ENCODE measurements at places on chromosomes 16 and 17. TPM values are rescaled to one million over a fixed set of nuclear protein-coding genes. Genes with fewer than 3 reads are reported as not detected.
A peak's percentile ranks its signal among the peaks of the same experiment; 100 is the strongest.

GRCh38 chr16:29315916-29316517 is 90.5 kb downstream of the NPIPB11 start:
- no peaks in the 10 kb centered on the region for H3K36me3 ChIP-seq
- no peak overlapping the region for H3K27ac ChIP-seq
- no peaks in the 10 kb centered on the region for H3K27me3 ChIP-seq
- peaks cover 31% of the 10 kb centered on the region for H3K4me1 ChIP-seq
- no peak overlapping the region for H3K4me3 ChIP-seq
- peak; percentile 58 for DNase-seq

- no peaks in the 10 kb centered on the region for H3K27me3 ChIP-seq
- no peaks in the 10 kb centered on the region for H3K36me3 ChIP-seq
- DNase-seq = no peak
- H3K4me1 ChIP-seq = no peaks in the 10 kb centered on the region
Observed at GRCh38 chr16:2946649-2947048, 17.4 kb upstream of the KREMEN2 start.

The CD7 gene
- total RNA-seq = not detected

The KIF18B gene
- 15.1 TPM for total RNA-seq

- no peaks in the 10 kb centered on the region for H3K27me3 ChIP-seq
- H3K27ac ChIP-seq = no peak overlapping the region
- H3K4me1 ChIP-seq = peaks cover 21% of the 10 kb centered on the region
- peaks cover 10% of the 10 kb centered on the region for H3K36me3 ChIP-seq
- DNase-seq = no peak
Observed at GRCh38 chr17:68511254-68511670, 968 bp upstream of the PRKAR1A start.

The TP53TG3D gene
- total RNA-seq = not detected

The MTHFSD gene
- total RNA-seq = 17.4 TPM

DNA sequence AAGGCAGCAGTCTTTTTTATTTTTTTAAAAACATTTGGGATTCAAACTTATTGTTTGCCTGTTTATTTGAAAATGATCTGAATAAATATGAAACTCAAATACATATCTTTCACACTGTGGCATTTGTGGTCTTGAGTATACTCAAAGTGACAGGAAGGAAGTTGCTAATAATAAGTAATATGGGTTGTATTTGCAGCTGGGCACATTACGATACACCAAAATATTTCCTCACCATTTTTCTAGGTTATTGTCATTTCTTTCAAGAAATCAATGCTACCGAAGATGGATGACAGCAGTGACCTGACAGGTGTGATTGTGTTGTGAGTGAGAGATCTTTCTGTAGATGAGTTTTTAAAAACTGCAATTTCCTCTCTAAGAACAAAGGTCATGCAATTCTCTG is 665.7 kb downstream of the CDH8 start:
- no peaks in the 10 kb centered on the region for H3K27me3 ChIP-seq
- DNase-seq = no peak
- H3K4me3 ChIP-seq = no peak overlapping the region
- H3K27ac ChIP-seq = no peak overlapping the region
- no peaks in the 10 kb centered on the region for H3K36me3 ChIP-seq
- H3K4me1 ChIP-seq = no peaks in the 10 kb centered on the region

The RNF167 gene
- total RNA-seq = 43.9 TPM

The KRTAP4-5 gene
- total RNA-seq = not detected

DNA sequence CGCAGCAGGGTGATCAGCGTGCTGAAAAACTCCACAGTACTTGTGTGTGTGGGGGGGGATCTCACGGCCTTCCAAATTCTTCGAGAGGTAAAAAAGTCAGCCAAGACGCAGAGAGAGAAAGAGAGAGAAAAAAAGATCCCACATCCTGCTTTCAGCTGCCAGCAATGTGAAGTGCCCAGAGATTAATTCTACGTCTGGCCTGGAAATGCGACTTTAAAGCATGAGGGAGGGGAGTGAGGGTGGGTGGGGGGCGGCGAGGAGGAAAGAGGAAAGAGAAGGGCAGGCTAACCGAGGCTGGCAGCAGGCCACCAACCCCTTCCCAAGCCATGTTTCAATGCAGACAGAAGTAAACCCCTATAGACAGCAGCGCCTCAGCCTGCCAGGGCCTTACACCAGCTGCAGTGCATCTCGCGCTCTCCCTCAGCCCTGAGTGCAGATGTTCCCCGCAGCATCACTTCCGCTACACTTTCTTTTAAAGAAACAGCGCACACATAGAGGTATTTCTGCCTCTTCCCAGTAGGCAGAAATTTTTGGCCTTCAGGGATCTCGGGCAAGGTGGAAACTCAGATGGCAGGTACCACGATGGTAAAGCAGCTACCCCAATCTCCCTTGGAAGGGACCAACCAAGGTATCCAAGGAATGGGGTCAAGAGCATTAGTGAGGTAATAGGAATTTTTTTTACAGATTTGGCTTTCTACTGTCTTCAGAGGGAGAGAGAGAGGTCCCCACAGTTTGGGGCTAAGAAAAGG is 87.8 kb downstream of the SMG6 start:
- H3K27ac ChIP-seq = no peak overlapping the region
- no peaks in the 10 kb centered on the region for H3K36me3 ChIP-seq
- DNase-seq = peak; percentile 60
- peaks cover 42% of the 10 kb centered on the region for H3K4me1 ChIP-seq
- H3K4me3 ChIP-seq = no peak overlapping the region

Data from neural progenitor cell (in vitro differentiated cells).